ENCODE measurements at places on chromosomes 13 and 19.
A peak's percentile ranks its signal among the peaks of the same experiment; 100 is the strongest.

- DNase-seq, result no peak
Measured at GRCh38 chr13:21319869-21320641, 139.0 kb downstream of the ZDHHC20 start.

GRCh38 chr13:31638577-31638976, 100.7 kb upstream of the RXFP2 start:
- peak; percentile 45 for DNase-seq

GRCh38 chr13:74751739-74752138, 617.5 kb upstream of the KLF12 start:
- no peak for DNase-seq

DNA sequence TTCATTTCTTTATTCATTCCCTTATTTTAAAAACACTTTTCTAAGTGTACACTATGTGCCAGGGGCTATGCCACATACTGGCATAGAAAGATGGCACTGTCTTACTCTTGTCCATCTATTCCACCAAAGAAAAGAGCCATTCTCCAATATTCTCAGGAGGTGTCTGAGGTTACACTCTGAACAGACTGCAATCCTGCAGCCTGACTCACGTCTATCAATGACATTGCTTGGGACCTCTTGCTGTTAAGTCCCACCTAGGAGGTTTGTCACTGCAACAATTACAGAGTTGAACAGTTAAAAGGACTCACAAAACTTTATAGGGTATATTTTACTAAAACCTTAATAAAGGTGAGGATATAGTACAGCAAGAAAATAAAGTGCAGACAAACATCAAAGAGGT, 512.9 kb upstream of the HTR2A start:
- no peak for DNase-seq

GRCh38 chr13:23845105-23845725, 44.0 kb downstream of the MIPEP start:
- no peak for DNase-seq

DNA sequence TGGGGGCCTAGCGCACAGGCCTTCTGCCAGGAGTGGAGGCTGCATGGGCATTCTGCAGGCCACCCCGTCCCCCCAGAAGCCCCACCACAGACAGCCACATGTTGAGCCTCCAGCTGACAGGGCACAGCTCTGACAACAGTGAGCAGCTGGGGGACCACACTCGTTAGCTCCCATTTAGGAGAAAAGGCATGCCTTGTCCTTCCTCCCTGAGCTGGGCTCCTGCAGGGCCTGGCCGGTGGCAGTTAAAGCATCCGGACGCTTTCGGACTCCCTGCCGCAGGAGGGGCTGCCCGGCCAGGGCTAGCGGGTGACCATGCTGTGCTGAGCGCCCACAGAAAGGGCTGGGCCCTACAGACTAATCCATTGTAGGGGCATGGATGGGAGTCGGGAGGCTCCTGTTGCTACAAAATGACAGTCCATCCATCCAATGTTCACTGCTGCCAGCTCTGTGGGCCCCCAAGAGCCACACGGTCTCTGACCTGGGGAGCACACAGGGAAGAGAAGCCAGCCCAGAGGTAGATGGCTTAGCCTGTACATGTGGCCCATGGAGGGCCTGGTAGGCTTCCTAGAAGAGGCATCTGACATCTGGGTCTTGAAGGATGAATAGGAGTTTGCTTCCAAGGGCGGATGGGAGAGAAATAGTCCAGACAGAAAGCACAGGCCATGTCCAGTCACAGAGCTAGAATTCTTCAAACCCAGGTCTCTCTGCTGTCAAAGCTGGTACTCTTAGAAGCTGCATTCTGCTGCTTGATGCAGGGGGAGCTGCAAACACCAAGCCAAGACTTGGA, 116.5 kb upstream of the VSTM2B start:
- no peak for DNase-seq

- no peak for DNase-seq
Measured at GRCh38 chr13:111368091-111368490, 47.6 kb downstream of the TEX29 start.

GRCh38 chr13:42041684-42042035, 6.8 kb upstream of the DGKH start:
- no peak for DNase-seq

- DNase-seq, result no peak
Measured at GRCh38 chr13:113360446-113360845, 3.5 kb downstream of the GRTP1 start.

DNA sequence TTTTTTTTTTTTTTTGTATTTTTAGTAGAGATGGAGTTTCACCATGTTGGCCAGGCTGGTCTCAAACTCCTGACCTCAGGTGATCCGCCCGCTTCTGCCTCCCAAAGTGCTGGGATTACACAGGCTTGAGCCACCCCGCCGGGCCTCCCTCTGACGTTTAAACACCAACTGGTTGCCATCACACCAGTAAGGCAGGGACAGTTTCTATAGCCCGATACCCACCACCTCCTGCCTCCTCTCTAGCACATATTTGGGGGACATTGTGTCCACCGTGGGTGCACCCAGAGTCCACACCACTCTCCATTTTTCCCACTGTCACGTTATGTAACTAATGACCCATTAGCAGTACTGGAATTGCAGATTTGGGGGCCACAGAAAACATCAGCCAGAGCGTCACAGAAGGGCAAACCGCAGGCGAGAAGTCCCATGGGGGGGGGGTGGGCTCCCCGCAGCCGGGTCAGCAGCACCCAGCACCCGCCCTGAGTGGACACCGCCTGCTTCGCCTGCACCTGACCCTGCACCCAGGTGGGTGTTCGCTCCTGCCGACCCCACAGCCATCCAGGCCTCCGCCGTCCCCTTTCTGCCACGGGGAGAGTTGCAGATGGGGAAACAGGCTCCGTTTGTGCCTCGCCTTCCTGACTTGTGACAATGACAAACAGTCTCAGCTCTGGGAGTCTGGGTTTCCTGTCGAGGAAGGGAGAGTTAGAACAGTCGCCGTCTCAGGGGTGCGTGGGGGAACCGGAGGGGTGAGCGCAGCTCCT, 3.6 kb downstream of the ONECUT3 start:
- no peak for DNase-seq
